ENCODE measurements at places on chromosomes 2 and 18. TPM values are rescaled to one million over a fixed set of nuclear protein-coding genes. Genes with fewer than 3 reads are reported as not detected.
A peak's percentile ranks its signal among the peaks of the same experiment; 100 is the strongest.

The ITGA4 gene
- total RNA-seq: 1.8 TPM

The SP5 gene
- total RNA-seq: 2.7 TPM

The AMER3 gene
- not detected for total RNA-seq

The ASXL2 gene
- total RNA-seq: 25.4 TPM

The PRSS56 gene
- total RNA-seq: 0.09 TPM

The APCDD1 gene
- 104 TPM for total RNA-seq

The PARD3B gene
- 20.4 TPM for total RNA-seq

GRCh38 chr2:184562532-184562931 lies 35.8 kb upstream of the ZNF804A start:
- H3K4me1 ChIP-seq: peaks cover 5% of the 10 kb centered on the region
- no peaks in the 10 kb centered on the region for H3K36me3 ChIP-seq
- H3K27me3 ChIP-seq: peaks cover 2% of the 10 kb centered on the region
- H3K4me3 ChIP-seq: no peak overlapping the region

DNA sequence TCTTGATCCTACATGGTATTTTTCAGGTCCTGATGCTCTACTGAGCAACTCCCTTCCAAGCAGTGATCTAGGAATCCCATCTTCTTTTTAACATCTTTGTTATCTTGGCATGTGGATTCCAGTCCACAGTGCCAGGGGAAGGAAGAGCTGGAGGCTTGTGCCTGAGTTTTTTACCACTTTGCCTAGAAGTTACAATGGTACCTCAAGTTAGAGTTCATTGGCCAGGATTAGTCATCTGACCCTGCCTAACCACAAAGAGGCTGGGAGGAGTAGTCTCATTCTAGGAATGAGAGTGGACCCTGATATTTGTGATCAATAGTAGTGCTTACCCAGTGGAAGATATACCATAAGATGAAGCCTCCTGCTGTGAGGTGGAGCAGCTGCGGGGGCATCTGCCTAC lies 109.3 kb downstream of the ADCYAP1 start:
- H3K27me3 ChIP-seq: no peaks in the 10 kb centered on the region
- peaks cover 73% of the 10 kb centered on the region for H3K4me1 ChIP-seq
- DNase-seq: no peak
- H3K4me3 ChIP-seq: no peak overlapping the region
- peak overlapping the region; percentile 95 for H3K27ac ChIP-seq

DNA sequence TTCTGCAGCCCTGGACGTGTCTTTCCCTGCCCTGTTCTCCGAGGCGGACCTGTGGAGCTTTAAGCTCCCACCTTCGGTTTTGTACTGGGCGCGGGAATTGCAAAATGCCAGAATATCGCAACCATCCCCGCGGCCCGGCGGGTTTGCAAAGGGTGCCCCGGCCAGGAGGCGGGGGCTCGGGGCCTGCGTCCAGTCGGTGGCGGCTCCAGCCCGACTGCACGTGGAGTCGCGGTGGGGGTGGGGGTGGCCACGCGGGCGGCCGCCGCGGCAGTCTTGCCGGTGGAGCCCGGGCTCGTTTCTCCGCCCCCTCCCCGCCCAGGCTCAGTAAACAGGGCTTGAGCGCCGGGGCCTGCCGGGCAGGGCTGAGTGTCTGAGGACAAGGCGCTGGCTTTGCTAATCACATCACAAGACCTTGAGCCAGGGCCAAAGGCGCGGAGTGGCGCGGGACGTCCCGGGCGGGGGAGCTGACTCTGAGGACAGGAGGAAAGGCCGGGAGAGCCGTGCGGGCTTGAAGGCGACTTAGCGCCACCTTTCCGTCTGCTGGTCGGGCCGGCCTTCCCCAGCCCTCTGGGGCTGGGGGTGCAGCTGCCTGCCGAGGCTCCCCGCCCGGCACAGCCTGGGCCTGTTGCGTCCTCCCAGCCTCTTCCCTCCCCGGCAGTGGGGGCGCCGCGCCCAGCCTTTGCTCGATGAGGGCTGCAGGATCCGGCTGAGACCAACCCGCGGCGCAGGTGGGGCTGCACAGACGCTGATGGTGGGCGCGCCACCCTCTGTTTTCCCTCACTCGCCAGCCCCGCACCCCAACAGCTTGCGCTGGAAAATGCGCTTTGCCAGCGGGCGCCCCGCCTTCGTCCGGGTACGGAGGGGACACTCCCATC lies 786 bp upstream of the ZFP36L2 start:
- peak overlapping the region; percentile 97 for H3K27ac ChIP-seq
- peak; percentile 76 for DNase-seq
- H3K36me3 ChIP-seq: peaks cover 21% of the 10 kb centered on the region
- H3K4me1 ChIP-seq: peaks cover 45% of the 10 kb centered on the region
- no peaks in the 10 kb centered on the region for H3K27me3 ChIP-seq

GRCh38 chr2:99940963-99941362 lies 201.4 kb downstream of the AFF3 start:
- H3K4me1 ChIP-seq: no peaks in the 10 kb centered on the region
- H3K4me3 ChIP-seq: no peak overlapping the region
- H3K27me3 ChIP-seq: peaks cover 82% of the 10 kb centered on the region
- DNase-seq: no peak

- H3K27me3 ChIP-seq: no peaks in the 10 kb centered on the region
- H3K27ac ChIP-seq: peak overlapping the region; percentile 13
Measured at GRCh38 chr2:74036450-74037195, 51.9 kb downstream of the TET3 start.

DNA sequence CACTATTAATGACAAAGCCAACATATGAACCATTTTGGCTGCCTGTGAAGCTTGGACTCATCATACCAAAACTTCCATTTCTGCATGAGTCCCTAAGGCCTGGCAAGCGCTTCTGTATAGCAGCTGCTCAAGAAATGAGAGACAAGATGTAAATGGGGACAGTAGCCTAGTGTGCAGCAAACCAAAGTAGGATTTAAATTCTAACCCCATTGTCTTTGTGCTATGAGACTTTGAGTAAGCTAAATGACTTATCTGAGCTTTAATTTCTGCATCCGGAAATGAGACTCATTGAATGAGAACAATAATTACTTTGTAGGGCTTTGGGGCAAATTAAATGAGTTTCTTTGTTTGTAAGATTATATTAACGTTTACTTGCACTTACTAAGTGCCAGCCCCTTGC lies 536.4 kb upstream of the CDH7 start:
- no peak for DNase-seq
- H3K27ac ChIP-seq: no peak overlapping the region
- peaks cover 2% of the 10 kb centered on the region for H3K4me1 ChIP-seq
- H3K4me3 ChIP-seq: no peak overlapping the region
- H3K27me3 ChIP-seq: peaks cover 27% of the 10 kb centered on the region

- H3K36me3 ChIP-seq: no peaks in the 10 kb centered on the region
- no peak for DNase-seq
- H3K4me1 ChIP-seq: peaks cover 8% of the 10 kb centered on the region
- no peak overlapping the region for H3K27ac ChIP-seq
- H3K4me3 ChIP-seq: no peak overlapping the region
Measured at GRCh38 chr2:140586379-140586778, 1544.4 kb downstream of the LRP1B start.

DNA sequence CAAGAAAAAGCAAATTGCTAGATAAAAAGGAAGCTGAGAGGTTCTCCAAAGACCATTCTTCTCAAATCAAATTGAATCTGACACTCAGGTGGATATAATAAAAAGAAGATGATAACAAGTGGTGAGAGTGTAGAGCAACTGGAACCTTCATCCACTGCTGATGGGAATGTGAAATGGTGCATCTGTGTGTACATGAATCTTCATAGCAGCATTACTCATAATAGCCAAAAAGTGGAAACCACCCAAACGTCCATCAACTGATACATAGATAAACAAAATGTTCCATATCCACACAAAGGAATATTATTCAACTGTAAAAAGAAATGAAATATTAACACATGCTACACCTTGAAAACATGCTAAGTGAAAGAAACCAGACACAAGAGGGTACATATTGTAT lies 357.2 kb upstream of the EPHA4 start:
- no peak for DNase-seq
- no peak overlapping the region for H3K27ac ChIP-seq
- H3K27me3 ChIP-seq: no peaks in the 10 kb centered on the region
- no peaks in the 10 kb centered on the region for H3K4me1 ChIP-seq

- H3K4me1 ChIP-seq: peaks cover 12% of the 10 kb centered on the region
- no peak for DNase-seq
- H3K4me3 ChIP-seq: no peak overlapping the region
- no peaks in the 10 kb centered on the region for H3K36me3 ChIP-seq
Measured at GRCh38 chr2:31294196-31294595, 60.2 kb downstream of the EHD3 start.

GRCh38 chr2:75087736-75088135 lies 111.6 kb downstream of the TACR1 start:
- no peaks in the 10 kb centered on the region for H3K36me3 ChIP-seq
- H3K27me3 ChIP-seq: peaks cover 5% of the 10 kb centered on the region
- H3K4me3 ChIP-seq: no peak overlapping the region
- DNase-seq: no peak
- no peak overlapping the region for H3K27ac ChIP-seq

- H3K4me3 ChIP-seq: no peak overlapping the region
- no peak overlapping the region for H3K27ac ChIP-seq
- DNase-seq: no peak
- no peaks in the 10 kb centered on the region for H3K4me1 ChIP-seq
Measured at GRCh38 chr2:119537792-119538191, 6.5 kb upstream of the CFAP221 start.

DNA sequence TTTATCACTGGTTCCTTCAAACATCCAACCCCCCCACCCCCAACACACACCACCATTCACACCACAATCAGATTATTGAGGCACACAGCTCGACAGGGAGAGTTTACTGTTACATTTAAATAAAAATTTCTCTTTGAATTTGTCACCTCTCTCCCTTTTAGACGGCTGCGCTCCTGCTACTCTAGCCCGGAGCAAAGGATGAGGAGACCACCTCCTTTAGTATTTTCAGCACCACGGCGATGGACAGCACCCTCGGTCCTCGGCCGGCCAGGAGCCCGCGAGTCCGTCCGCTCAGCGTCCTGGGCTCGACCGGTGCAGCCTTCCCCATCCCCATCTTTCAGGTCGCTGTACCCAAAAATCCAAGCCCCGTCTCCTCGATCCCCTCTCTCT lies 892 bp downstream of the CELF4 start:
- peak; percentile 93 for DNase-seq
- H3K27ac ChIP-seq: no peak overlapping the region
- H3K4me1 ChIP-seq: peaks cover 9% of the 10 kb centered on the region

GRCh38 chr2:170973492-170974303 lies 44.6 kb downstream of the GORASP2 start:
- peak overlapping the region; percentile 71 for H3K4me3 ChIP-seq
- peak overlapping the region; percentile 20 for H3K27ac ChIP-seq
- peak; percentile 82 for DNase-seq
- peaks cover 19% of the 10 kb centered on the region for H3K4me1 ChIP-seq

- H3K27ac ChIP-seq: peak within 1 kb of the TSS; percentile 94
- H3K36me3 ChIP-seq: peaks cover 6% of the 10 kb centered on the region
- H3K4me3 ChIP-seq: peak within 1 kb of the TSS; percentile 77
- H3K4me1 ChIP-seq: peaks cover 20% of the 10 kb centered on the region
- H3K27me3 ChIP-seq: no peaks in the 10 kb centered on the region
Measured at GRCh38 chr2:62505750-62506420, at the start of gene TMEM17. TSS of gene TMEM17 (minus strand) at chr2:62506195. CDS start at chr2:62506129, 66 bp downstream.

- DNase-seq: no peak
- H3K27me3 ChIP-seq: no peaks in the 10 kb centered on the region
- H3K36me3 ChIP-seq: no peaks in the 10 kb centered on the region
- no peak overlapping the region for H3K27ac ChIP-seq
Measured at GRCh38 chr18:23442958-23443357, 10.1 kb upstream of the RIOK3 start.

DNA sequence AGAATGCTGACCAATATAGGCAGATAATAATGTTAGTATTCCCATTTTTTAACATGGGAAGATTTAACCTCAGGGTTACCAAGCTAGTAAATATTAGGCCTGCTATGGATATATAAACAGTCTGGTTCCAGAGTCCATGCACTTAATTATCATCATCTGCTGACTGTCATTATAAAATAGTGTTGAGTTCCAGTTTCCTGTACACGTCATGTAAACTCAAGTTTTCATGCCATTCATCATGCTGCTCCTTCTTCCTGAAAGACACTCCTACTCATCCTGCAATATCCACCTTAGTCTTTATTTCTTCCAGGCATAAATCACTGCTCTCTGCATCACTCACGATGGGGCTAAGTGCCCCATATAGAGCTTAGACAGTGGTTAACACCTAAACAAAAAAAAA lies 420.8 kb upstream of the SPHKAP start:
- no peaks in the 10 kb centered on the region for H3K27me3 ChIP-seq
- H3K27ac ChIP-seq: no peak overlapping the region
- no peak for DNase-seq
- H3K4me1 ChIP-seq: no peaks in the 10 kb centered on the region

DNA sequence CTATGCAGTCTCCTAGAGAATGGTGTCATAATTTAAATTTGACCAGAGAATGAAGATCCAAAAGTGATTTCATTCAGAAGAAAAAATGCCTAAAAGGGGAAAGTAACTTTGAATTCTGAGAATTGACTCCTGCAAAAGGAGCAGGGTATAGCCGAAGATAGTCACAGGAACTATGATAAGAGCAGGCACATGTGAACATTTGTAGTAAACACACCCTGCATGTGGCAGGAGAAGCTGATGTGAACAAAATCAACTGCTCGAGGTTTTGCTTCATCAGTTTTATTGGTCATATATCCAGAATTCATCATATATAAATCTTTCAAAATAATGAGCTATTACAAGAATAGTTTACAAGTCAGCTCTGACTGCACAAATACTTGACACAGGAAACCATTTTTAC lies 14.0 kb downstream of the MCFD2 start:
- no peak overlapping the region for H3K4me3 ChIP-seq
- H3K27ac ChIP-seq: no peak overlapping the region
- H3K27me3 ChIP-seq: no peaks in the 10 kb centered on the region
- H3K36me3 ChIP-seq: peaks cover 11% of the 10 kb centered on the region
- no peak for DNase-seq

DNA sequence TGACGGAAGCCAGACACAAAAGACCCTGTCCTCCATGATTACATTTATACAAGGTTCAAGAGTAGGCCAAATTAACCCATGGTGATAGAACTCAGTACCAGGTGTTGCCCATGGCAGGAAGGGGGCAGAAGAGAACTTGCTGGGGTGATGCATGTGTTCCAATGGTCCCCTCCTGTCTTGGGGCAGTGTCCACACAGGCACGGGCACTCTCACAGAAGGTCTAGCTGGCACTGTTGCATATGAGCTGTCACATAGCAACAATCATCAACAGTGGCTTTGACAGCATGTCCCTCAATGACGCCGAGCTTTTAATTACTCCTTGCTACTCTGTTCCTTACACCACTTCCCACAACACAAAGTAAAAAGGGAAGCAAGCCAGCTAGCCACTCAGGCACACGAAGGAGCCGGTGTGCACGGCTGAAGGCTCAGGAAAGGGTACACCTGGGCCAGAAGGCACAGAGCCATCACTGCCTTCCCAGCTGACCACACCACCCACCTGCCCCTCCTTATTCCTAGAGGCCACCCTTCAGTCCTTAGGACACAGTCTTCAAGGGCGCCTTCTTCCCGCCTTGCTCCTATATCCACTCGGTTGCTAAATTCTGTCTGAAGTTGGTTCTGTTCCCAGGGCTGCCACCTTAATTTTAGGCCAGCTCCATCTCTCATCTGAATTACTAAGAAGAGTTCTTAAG lies 28.9 kb downstream of the RPL31 start:
- H3K4me3 ChIP-seq: no peak overlapping the region
- H3K36me3 ChIP-seq: peaks cover 23% of the 10 kb centered on the region
- no peak overlapping the region for H3K27ac ChIP-seq
- no peak for DNase-seq
- no peaks in the 10 kb centered on the region for H3K4me1 ChIP-seq
- no peaks in the 10 kb centered on the region for H3K27me3 ChIP-seq

Data from mesothelial cell of epicardium (in vitro differentiated cells).